ENCODE measurements at places on chromosomes 5 and 9.

GRCh38 chr5:6506611-6507010 lies 58.0 kb downstream of the UBE2QL1 start:
- DNase-seq: no peak

- no peak for DNase-seq
These were observed 145.1 kb upstream of the PANK3 start for GRCh38 chr5:168724227-168724626.

DNA sequence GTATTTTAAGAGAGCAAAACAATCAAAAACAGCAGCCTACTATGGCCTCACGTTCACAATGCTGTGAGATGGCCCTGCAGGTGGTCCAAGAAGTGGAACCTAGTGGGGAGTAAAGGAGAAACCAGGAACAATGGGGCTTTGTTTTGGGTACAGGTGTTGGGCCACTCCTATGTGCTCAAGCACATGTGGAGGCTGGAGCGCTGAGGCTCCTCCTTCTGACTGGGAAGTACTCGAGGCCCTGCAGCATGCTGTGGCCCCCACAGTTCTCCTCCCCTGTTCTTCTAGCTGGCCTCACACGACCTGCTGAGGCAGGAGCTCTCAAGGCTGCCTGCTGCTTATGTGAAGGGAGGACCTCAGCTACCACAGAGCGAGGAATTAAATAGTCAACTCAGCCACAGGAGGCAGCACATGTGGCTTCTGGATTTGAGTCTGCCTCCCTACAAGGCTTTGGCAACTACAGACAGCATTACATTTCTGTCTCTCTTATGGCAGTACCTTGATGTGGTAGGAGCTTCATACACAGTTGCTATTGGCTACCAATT lies 482.3 kb downstream of the SPOCK1 start:
- no peak for DNase-seq

- DNase-seq: no peak
These were observed 21.0 kb upstream of the TBCA start for GRCh38 chr5:77797136-77797535.

- DNase-seq: no peak
These were observed 143.2 kb downstream of the HMHB1 start for GRCh38 chr5:143955141-143955540.
